Neuronal stem cell (in vitro differentiated cells): ENCODE measurements at places on chromosomes 12 and 14.

- H3K4me1 ChIP-seq, result peaks cover 8% of the 10 kb centered on the region
- DNase-seq, result no peak
- H3K27me3 ChIP-seq, result no peaks in the 10 kb centered on the region
- no peaks in the 10 kb centered on the region for H3K36me3 ChIP-seq
- no peak overlapping the region for H3K4me3 ChIP-seq
These were observed 7.8 kb upstream of the ART4 start for GRCh38 chr12:14850929-14851663.

GRCh38 chr12:69921831-69922230 is 96.8 kb downstream of the MYRFL start:
- H3K4me3 ChIP-seq, result no peak overlapping the region
- no peaks in the 10 kb centered on the region for H3K36me3 ChIP-seq
- H3K4me1 ChIP-seq, result peaks cover 4% of the 10 kb centered on the region
- no peak for DNase-seq
- no peak overlapping the region for H3K27ac ChIP-seq

DNA sequence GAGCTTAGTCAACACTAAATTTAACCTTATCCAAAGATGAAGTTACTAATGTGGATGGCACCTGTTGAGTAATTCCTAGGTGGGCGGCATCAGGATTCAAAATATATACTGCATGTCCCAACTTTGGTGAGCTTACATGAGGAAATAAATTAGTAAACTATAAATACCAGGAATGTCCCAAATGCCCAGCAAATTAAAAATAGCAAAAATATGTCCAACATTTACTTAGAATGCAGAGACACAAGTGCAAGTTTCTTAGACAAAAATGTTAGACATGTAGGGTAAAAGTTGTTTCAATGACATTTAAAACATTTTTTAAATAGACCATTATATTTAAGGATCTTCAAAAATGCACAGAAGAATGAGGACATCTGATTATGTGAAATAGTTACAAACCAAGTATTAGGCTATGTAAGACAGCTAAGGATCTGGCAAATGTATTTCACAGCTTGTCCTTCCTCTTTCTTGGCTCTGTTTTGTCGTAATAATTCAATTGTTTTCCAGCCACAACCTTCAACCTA is 115.9 kb downstream of the NAV3 start:
- H3K4me3 ChIP-seq, result no peak overlapping the region
- no peaks in the 10 kb centered on the region for H3K36me3 ChIP-seq
- H3K27ac ChIP-seq, result no peak overlapping the region
- no peaks in the 10 kb centered on the region for H3K27me3 ChIP-seq

DNA sequence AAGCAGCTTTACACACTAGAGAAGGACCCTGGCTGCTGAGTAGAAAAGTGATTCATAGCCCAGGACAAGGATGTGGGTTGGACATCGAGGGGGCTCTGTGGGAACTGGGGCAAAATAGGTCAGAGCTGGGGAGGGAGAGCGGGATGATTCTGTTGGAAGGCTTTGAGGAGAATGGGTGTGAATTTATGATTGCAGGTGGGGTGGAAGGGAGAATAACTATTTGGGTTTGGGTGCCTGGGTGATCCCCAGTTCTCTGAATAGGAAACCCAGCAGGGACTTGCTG is 13.1 kb downstream of the SERPINA3 start:
- H3K4me1 ChIP-seq, result no peaks in the 10 kb centered on the region
- H3K36me3 ChIP-seq, result no peaks in the 10 kb centered on the region
- no peak overlapping the region for H3K4me3 ChIP-seq
- no peak for DNase-seq

- no peaks in the 10 kb centered on the region for H3K27me3 ChIP-seq
- H3K36me3 ChIP-seq, result peaks cover 9% of the 10 kb centered on the region
- H3K4me1 ChIP-seq, result no peaks in the 10 kb centered on the region
These were observed 27.3 kb downstream of the PPTC7 start for GRCh38 chr12:110555577-110556406.
